NCI-H2171 (cell line): ENCODE measurements at places on chromosomes 12 and 14.

DNA sequence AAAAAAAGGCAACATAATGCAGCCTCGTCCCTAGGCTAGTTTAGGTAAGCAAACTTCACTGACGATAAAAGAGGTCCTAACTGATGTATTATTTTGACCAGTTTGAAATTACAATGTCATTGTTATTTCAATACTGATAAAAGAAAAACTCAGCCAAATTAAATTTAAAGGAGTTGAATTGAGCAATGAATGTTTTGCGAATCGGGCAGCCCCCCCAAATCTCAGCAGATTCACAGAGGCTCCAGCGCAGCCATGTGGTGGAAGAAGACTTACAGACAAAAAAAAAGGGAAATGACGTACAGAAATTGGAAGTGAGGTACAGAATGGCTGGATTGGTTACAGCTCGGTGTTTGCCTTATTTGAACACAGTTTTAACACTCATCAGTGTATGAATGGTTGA lies 8.2 kb upstream of the LDHB start:
- DNase-seq, result no peak

- no peak for DNase-seq
Measured at GRCh38 chr14:75042035-75042434, 9.2 kb downstream of the MLH3 start.

- no peak for DNase-seq
Measured at GRCh38 chr12:97164936-97165335, 257.9 kb downstream of the NEDD1 start.

- no peak for DNase-seq
Measured at GRCh38 chr12:92472201-92472600, 230.6 kb upstream of the PLEKHG7 start.

- DNase-seq, result no peak
Measured at GRCh38 chr12:115322275-115322674, 638.3 kb upstream of the TBX3 start.

GRCh38 chr14:69055125-69055524 lies 76.0 kb upstream of the ACTN1 start:
- DNase-seq, result no peak

DNA sequence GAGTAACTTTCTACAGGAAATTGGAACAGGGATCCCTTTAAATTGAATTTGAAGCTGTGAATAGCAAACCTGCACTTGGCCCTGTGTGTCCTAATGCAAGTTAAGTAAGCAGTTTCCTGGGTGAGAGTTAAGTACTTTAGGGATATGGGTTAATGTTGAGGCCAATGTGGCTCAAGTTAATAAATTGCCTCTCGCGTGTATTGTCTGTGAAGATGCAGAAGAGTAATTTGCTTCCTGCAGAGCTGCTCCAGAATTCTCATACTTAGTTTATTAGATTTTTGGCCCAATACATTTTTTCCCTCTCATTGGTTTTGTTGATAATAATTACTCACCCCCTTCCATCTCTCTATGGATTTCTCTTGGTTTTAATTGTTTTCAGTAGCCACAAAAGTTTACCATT lies 86.5 kb downstream of the SLC25A47 start:
- no peak for DNase-seq

DNA sequence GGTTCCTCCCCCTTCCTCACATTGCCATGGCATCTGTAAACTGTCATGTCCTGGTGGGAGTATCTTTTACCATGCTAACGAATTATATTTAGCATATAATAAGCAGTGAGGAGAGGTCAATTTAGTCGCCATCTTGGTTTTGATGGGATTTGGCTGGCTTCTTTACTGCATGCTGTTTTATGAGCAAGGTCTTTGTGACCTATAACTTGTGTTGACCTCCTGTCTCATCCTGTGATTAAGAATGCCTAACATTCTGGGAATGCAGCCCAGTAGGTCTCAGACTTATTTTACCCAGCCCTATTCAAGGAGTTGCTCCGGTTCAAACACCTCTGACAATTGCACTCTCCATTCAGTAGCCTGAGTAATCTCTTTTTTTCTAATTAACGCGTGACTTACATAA lies 2.1 kb upstream of the EIF4B start:
- DNase-seq, result no peak

DNA sequence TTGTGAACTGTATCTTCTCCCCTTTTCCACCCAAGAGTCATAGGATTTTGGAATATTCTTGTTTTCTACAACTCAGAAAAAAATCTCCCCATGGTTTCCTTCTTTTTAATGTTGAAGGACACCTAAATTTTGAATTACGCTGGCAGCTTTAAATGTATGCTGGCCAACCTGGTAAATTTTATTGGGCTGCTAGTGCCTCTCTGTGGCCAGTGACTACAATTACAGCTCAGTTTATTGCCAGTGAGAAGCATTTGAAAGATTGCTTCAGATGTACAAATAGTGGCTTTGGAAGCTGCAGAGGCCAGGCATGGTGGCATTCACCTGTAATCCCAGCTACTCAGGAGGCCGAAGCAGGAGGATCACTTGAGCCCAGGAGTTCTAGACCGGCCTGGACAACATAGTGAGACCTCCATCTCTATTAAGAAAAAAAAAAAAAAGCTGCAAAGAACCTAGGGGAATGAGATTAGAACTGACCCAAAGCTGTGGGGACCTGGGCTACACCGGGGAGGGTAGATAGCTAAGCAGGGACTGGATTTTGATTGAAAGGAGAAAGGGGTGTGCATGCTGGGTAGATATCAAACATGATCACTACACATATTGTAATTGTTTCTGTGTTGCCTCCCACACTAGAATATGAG lies 7.6 kb upstream of the RAB21 start:
- no peak for DNase-seq

DNA sequence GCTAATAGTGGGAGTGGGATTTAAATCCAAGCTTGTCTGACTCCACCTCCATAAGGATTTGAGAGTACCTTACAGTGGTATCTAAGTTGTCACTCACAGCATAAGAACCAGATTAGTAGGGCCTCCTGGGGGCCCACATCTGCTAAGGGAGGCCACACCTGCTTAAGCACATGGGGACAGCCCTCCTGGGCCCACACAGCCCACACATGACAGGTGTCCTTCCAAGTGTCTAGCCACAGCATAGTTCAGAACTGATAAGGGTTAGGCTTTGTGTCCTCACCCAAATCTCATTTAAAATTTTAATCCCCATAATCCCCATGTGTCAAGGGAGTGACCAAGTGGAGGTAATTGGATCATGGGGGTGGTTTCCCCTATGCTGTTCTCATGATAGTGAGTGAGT lies 186.0 kb upstream of the HMGA2 start:
- no peak for DNase-seq

- DNase-seq, result no peak
Measured at GRCh38 chr12:57741844-57742738, 2.7 kb upstream of the TSPAN31 start.

DNA sequence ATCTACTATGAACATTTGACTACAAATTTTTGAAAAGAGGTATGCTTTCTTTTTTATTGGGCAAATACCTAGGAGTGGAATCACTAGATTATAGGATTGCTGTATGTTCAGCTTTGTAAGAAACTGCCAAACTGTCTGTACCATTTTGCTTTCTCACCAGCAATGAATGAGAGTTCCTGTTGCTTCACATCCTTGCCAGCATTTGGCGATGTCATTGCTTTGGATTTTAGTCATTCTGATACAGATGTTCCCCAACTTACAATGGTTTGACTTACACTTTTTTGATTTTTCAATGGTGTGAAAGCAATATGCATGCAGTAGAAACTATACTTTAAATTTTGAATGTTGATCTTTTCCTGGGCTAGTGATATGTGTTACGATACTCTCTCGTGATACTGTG lies 328.7 kb downstream of the RAD51B start:
- DNase-seq, result no peak

DNA sequence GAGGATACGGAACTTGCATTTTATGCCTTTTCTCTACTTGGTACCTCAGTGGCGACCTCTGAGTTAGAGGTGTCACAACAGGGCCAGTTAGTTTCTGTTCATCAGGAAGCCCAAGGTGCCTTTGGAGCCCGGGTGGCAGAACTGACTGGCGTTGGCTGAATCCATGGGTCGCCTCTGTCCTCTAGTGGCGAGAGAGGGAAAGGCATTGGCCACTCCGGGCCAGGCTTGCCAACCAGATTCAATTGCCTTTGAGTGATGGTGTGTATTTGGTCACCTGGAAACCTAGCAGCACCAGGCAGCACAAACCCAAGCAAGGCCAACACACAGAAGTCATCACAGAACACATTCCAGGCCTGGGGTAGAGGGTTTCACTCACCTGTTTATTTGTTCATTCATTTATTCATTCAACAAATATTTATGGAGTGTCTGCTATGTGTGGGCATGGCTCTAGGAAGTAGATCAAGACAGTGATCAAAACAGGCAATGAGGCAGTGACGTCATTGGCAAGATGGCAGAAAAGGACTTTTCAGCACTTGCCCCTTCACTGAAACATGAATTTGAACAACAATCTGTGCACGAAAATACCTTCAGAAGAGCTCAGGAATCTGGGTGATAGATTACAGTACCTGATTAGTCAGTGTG lies 40.5 kb upstream of the KCNA5 start:
- no peak for DNase-seq
